Activated CD4-positive, CD25-positive, alpha-beta regulatory T cell treated with anti-CD3 and anti-CD28 coated beads, Interleukin-2, amount 50 U/mL, for 24 hours (primary cell): ENCODE measurements at places on chromosomes 7 and 10.

DNA sequence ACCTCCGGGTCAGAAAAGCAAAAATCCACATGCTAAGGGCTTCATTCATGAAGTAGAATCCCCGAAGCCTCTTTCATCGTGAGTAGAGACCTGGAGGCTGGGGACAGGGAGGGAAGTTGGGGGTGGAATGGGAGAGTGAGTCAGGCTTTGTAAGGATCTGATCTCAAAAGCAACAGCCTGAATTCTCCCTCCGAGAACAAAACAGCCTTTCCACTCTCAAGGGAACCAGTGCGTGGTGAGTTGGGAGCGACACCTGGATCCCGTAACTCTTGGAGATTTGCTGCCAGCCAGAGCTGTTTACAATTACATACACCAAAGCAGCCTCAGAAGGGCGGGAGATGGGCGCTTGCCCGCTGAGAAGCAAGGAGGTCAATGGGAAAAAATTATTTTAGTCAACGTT is 10.8 kb downstream of the AFAP1L2 start:
- ATAC-seq: no peak

GRCh38 chr7:126487728-126488442 is 764.9 kb downstream of the GRM8 start:
- ATAC-seq: no peak

GRCh38 chr10:122047560-122047959 is 58.6 kb downstream of the TACC2 start:
- no peak for ATAC-seq

DNA sequence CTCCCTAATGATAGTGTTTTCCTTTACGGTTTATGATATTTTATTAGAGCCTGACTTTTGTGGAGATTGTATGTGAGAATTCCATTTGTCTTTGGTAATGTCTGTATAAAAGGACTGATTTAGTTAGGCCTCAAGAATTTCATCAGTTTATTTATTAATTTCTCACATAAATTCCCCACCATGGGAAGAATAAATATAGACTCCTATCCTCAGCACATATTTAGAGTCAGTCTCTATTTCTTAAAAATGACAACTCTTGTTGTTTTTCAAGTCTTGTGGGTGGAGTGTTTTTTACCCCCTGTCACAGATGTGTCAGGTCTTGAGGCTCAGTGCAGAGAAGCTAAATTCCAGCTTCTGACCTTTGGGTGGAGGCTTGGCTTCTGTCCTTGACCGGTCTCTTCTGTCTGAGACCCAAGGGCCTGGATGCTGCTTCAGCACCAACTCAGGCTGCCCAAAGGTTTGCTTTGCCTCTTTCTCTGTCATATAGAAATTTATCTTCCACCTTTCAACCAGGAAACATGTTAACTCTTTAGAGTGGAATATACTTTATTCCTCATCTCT is 117.3 kb upstream of the INHBA start:
- no peak for ATAC-seq

DNA sequence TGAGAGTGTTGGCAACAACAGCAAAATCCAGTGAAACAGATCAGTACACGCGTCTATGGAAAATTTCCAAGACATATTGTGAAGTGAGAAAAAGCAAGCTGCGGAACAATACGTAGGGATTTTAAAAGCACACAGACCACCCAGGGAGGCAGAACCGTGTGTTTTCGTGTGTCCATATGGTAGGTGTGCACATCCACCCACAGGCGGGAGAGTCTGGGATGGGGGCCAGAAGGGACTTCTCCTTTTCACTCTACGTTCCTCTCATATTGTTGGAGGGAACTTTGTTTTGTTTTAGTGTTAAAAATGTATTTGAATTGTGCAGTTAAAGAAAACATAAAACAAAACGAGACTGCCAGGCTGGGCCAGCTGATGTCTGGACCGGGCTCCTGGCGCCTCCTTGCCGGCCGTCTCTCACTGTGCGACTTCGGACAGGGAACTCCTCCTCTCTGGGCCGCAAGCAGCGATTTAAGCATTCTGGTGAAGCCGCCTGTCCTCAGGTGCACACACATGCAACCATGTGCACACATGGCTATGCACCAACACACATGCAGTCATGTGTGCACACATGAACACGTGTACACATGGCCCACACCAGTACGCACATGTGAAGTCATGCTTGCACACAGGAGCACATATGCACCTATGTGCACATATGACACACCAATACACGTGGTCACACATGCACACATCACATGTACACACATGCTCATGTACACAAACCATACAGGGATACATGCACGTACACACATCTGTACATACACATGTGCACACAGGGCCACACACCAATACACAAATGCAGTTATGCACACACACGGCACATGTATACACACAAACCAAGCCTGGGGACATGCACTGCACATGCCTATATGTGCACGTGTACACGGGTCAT is 141.1 kb downstream of the ELFN1 start:
- no peak for ATAC-seq

DNA sequence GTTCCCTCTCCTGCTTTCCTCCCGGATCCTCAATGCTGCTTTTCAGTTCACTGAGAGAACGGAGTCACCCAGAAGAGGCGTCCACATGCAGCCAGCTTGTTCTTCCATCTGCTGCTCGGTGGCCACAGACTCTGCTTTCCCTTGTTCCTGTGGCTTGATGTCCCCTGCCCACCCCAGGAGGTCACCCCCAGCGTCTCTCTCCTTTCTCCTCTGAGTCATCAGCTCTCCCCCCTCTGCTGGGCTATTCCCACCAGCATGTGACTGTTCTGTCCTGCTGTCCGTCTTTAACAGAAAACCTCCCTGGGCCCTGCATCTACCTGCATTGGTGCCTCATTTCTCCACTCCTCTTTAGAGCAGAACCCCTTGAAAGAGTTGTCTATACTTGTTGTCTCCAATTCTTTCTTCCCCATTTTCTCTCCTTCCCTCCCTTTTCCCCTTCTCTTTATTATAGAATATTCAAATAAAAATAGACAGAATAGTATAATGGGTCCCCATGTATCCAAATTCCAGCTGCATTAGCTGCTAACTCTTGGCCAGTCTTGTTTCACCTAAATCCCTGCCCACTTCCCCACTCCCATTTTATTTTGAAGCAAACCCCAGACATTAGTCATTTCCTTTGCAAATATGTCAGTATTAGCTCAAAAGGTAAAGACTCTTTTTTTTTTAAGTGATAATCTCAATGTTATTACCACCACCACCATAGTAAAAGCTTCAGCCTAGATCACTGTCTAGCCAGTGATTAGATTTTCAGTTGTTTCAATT is 4.1 kb downstream of the ZNF282 start:
- no peak for ATAC-seq

- ATAC-seq: no peak
Measured at GRCh38 chr10:113240736-113241135, 290.7 kb downstream of the TCF7L2 start.

GRCh38 chr10:129101232-129101980 is 365.6 kb upstream of the MGMT start:
- no peak for ATAC-seq

GRCh38 chr10:26890956-26891355 is 30.2 kb upstream of the ABI1 start:
- no peak for ATAC-seq

- ATAC-seq: no peak
Measured at GRCh38 chr7:28759475-28759971, 198.6 kb downstream of the TRIL start.
